ENCODE measurements at places on chromosomes 12 and 14. TPM values are rescaled to one million over a fixed set of nuclear protein-coding genes. Genes with fewer than 3 reads are reported as not detected.

MYF5 gene
- not detected for total RNA-seq

TTC5 gene
- total RNA-seq = 28.6 TPM

PXN gene
- total RNA-seq = 33.9 TPM

CYP46A1 gene
- total RNA-seq = under 0.01 TPM

NELL2 gene
- total RNA-seq = 0.28 TPM

PRKCH gene
- total RNA-seq = 2.3 TPM

KIF26A gene
- not detected for total RNA-seq

MLEC gene
- 137 TPM for total RNA-seq
